ENCODE measurements at places on chromosomes 12 and 14.

DNA sequence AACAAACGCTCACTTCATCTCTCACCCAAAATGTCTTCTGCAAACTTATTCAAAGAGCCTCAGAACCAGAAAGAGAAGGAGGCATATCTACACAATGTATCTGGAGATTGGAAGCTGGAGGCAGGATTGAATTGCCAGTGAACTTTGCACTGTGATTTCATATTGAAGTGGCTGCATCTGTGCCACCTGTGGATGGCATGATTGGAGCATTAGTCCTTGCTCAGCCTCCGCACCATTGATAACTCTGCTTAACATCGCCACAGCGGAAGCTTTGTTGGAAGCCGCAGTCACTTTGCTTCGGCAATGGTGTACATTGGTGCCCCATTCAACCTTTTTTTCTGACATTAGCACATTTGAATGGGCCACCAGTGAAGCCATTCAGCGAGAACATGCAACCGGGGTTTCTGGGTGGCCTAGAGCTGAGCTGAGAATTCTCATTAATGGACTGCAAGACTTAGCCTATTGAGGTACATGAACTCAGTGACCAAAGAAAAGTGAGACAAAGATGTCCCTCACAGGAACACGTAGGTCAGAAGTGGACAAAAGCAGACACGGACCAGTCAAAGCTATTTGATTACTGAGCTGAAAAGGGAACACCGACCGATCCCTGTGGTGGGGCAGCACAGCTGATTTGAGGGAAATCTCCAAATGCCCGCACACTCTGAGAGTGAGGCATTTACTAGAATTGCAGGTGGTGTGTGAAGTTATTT lies 130.4 kb downstream of the BRMS1L start:
- peak; percentile 88 for DNase-seq
- no peaks in the 10 kb centered on the region for H3K36me3 ChIP-seq
- no peak overlapping the region for H3K27ac ChIP-seq
- H3K27me3 ChIP-seq: no peaks in the 10 kb centered on the region
- no peaks in the 10 kb centered on the region for H3K4me1 ChIP-seq

DNA sequence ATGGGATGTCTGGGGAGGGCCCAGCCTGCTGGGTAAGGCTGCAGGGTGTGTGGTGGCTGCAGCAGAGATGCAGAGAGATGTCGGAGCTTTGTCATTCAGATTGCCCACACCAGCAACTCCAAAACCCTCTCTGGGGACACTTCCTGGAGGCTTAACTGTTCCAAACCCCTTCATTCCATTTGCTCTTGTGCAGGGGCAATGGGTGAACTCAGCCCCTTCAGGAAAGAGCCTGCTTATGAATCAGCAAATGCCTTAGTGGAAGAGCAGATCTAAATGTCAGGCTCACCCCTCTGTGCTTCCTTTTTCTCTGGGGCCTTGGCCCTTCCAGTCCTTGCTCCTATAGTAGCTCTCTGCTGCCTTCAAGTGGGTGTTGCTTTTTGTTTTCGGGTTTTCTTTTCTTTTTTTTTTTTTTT lies 36.7 kb upstream of the GPATCH2L start:
- H3K27me3 ChIP-seq: no peaks in the 10 kb centered on the region
- H3K4me3 ChIP-seq: no peak overlapping the region
- no peaks in the 10 kb centered on the region for H3K4me1 ChIP-seq
- no peaks in the 10 kb centered on the region for H3K36me3 ChIP-seq
- DNase-seq: no peak

GRCh38 chr12:32418903-32419519 lies 19.7 kb downstream of the FGD4 start:
- H3K27ac ChIP-seq: no peak overlapping the region
- no peak overlapping the region for H3K4me3 ChIP-seq
- DNase-seq: no peak
- no peaks in the 10 kb centered on the region for H3K27me3 ChIP-seq

DNA sequence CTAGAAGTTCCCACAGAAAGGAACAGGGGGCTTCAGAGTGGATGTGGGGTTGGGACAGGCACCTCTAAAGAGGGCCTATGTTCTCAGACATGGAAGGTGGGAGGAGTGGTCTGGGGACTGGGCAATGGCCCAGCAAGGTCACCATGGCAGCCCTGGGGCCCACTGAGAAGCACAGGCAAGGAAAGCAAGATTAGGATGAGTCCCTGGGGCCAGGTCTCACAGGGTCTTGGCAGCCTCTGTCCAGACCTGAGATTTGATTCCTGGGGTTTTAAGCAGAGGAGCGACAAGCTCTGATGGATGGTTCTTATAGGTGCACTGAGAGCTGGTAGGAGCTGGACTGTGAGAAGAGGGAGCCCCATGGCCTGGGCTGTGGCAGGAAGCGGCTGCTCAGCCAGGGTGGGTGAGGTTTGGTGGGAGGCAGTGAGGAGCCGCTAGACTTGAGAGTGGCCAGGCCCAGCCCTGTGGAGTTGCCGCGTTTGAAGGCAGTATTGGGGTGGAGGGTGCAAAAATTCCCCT lies 44.0 kb downstream of the DLK1 start:
- DNase-seq: no peak
- H3K36me3 ChIP-seq: no peaks in the 10 kb centered on the region
- H3K4me1 ChIP-seq: no peaks in the 10 kb centered on the region
- no peak overlapping the region for H3K4me3 ChIP-seq
- no peaks in the 10 kb centered on the region for H3K27me3 ChIP-seq

DNA sequence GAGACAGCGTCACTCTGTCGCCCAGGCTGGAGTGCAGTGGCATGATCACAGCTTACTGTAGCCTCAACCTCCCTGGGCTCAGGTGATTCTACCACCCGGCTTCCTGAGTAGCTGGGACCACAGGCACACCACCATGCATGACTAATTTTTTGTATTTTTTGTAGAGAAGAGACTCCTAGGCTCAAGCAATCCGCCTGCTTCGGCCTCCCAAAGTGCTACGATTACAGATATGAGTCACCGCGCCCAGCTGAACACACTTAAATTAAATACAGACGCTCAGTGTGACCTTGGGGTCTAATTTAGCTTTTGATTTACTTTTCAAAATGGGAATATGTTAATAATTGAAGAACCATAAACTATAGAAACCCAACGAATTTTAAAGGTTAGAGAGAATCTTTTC lies 77.2 kb downstream of the C2CD5 start:
- DNase-seq: no peak
- H3K36me3 ChIP-seq: peaks cover 46% of the 10 kb centered on the region
- H3K27ac ChIP-seq: no peak overlapping the region

Data from esophagus muscularis mucosa (tissue), 4 donors.